ENCODE measurements at places on chromosomes 3 and 15.

DNA sequence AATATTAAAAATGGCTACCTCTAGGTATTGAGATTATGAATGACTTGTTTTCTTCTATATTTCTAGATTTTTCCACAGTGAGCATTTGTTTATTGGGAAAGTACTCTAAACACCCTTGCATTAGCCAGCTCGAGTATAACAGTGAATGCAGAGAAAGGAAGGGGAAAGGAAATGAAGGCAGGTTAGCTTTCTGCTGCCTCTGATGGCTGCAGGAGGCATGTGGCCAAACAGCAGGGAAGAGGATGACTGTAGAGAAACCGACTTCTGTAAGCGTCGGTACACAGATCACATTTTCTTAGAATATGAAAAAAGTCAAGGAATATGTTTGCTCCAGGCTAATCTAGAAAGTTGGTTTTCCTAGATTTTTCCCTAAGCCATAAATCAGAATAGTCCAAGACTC is 19.8 kb downstream of the GNB5 start:
- DNase-seq = no peak

DNA sequence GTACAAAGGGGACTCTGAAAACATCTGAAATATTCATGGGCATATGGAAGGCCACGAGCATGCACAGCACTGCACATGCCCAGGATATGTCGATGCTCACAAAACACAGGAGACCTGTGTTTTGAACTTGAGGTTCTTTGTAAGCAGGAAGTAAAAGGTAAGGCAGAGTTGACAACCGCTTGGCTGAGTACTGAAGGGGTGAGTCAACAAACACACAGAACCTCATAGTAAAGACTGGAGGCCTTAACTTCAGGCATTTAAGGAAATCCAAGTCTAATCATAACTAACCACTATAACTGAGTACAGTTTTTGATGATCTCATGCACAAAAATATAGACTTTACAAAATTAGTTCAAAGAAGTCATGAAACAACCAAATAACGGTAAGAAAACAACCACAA is 80.6 kb downstream of the MYO9A start:
- no peak for DNase-seq

DNA sequence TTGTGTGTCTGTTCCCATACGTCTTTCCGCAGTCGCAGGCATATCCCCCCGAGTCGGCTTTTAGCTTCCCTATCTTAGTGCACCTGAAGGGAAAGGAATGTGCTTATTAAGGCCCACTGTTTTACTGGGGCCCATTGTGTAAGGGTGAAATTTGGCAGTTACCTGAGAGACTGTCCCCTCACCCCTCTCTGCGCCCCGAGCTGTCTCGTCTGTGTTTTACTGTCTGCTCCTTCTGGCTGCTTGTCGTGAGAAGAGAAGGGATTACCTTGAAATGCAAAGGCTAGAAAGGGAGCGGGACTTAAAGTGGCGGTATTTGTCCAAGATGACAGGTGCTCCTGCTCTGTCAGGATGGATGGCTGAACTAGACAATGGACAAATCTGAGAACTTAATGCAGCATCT is 233.0 kb upstream of the POU1F1 start:
- no peak for DNase-seq

- DNase-seq = no peak
Measured at GRCh38 chr15:95556225-95556624, 774.3 kb upstream of the NR2F2 start.

DNA sequence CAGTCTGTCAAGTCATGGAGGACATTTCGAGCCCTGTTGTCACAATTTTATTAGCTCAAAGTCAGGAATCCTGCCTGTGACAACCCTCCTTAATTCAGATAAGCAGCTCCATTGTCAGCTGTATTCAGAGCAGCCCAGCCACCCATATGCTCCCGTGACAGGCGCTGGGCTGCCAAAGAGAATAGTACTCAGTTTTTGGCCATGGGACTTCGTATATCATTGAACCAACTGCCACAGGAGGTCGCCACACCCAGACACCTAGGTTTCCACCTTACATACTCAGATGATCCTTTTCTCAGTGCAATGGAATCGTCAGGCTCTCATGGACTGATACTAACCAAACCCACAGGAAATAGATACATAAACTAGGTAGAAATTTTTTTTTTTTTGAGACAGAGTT is 100.2 kb downstream of the C3orf70 start:
- DNase-seq = no peak

GRCh38 chr15:101025501-101025885 is 106.3 kb downstream of the LRRK1 start:
- DNase-seq = no peak

DNA sequence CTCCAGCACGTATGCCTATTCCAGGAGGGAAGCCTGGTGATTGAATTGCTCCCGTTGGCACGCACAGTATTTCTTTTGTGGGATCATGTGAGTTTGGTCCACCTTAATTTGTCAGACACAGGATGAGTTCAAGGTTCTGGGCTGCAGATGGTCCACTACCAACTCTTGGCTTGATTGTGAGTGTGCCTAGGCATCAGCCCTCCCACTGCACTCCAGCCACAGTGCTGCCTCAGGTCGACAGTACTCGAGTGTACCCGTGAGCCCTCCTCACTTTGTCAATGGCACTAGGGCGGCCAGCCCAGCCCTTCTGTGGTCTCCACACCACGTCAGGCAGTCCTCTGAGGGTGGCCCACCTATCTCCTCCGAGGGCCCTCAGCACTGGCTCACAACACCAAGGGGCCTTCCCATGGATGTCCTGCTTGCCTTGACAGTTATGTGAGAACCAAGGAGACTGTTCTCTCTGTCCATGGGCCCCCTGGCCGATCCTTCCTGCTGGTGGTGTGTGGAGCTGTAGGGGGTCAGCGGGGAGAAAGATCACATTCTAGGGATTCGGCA is 30.2 kb downstream of the CHRD start:
- DNase-seq = no peak

- DNase-seq = no peak
Measured at GRCh38 chr15:64673866-64674265, 101.5 kb downstream of the RBPMS2 start.

GRCh38 chr3:43176666-43177065 is 70.8 kb upstream of the POMGNT2 start:
- no peak for DNase-seq

DNA sequence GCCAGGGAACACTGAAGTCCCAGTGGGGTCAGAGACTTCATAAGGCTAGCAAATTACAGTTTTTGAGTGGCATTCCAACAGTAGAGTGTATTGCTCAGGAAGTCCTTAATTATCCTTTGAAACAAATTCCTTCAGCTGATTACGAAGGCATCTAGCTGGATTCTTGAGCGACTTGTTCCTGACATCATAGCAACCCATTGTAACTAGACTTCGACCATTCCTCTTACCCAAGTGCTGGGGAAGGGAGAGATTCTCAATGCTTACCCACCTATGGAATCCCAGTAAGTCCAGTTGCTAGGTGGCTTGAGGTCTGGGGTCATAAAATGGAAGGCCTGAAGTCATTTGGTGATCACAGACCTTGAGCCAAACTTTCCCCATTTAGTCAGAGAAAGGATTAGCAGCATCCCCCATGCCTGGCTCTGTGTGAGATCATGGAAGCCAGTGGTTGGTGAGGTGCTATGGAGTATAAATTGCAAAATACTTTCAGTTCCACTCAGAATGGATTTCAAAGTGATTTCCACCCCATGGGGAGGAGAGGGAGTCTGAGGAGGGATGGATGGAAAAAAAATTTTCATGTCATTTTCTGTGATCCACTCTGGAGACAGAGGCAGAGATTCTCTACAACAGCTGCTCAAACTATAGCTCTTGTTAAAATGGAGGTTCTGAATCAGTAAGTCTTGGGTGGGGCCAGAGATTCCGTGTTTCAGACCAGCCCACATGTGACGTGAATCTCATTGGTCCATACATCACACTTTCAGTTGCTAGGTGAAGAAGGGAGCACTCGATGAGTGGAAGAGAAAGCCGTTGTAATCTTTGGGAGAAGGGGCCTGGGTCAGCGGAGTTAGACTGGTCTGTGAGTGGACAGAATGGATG is 45.7 kb downstream of the CD86 start:
- DNase-seq = no peak

GRCh38 chr3:133572158-133573053 is 1.1 kb upstream of the CDV3 start:
- DNase-seq = no peak

DNA sequence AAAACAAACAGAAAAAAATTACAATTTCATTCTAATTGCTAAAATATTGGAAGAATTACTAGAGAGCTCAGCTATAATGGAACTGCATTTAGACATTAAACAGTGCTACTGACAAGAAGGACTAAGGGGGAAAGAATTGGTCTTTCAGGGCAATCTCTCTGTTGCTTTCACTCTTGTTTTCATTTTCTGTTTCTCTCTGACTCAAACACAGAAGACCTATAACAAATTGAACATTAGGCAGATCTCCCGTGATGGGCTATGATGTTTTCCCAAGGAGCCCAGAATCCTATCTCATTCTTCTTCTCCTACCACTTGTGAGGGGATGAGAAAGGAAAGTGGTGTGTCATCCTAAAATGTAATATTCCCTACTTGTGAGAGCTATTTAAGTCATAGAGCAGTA is 358.0 kb upstream of the TGFBR2 start:
- DNase-seq = no peak

- no peak for DNase-seq
Measured at GRCh38 chr15:61404567-61404966, 175.5 kb upstream of the RORA start.

DNA sequence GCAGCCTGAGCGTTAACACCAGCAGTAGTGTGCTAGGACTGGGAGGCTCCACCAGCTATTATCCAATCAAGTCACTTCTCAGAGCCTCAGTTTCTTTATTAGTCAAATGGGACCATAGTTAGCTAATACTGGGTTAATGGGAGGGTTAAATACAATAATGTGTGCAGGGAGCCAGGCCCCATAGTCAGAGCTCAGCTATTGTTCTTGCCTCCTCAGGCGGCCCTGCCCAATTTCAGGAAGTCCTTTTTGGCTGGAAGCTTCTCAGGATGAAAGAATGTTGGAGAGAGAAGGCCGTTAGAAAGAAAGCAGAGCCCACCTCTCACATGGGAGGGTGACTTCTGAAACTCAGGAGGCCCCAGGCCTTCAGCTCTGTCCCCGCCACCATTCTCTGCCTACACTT is 39.5 kb upstream of the SMAD6 start:
- no peak for DNase-seq

DNA sequence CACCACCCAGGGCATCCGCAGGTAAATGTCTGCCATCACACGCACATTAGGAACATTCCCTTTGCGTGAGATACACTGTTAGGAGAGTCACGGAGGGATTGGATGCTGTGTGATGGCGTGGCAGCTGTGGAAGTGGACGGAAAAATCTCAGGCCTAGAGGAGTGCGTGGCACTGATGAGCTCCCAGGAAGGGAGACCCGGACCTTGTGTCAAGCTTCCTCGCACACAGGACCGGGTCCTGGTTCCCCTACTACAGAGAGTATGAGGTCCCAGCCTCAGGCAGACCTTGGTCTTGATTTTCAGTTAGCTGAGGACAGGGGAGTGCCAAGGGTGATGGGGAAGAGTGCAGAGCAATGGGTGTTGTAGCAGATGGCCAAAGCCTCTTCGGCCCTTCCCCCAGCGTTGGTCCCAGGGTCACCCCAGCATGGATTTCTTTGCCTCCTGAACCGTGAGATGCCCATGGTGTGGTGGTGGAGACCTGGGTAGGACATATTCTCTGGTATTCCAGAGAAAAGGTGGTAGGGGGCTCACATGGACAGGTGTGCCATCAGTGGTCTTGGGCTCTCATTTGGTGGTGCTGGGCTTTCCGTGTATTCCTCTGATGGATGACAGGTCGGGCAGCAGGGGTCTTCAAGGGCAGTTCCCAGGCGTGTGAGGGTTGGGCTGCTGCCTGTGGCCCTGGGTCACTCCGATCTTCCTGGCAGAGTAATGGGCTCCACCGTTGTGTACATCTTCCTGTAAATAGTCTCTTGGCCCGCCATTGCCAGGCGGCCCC is 105.1 kb downstream of the SNRPN start:
- DNase-seq = no peak

DNA sequence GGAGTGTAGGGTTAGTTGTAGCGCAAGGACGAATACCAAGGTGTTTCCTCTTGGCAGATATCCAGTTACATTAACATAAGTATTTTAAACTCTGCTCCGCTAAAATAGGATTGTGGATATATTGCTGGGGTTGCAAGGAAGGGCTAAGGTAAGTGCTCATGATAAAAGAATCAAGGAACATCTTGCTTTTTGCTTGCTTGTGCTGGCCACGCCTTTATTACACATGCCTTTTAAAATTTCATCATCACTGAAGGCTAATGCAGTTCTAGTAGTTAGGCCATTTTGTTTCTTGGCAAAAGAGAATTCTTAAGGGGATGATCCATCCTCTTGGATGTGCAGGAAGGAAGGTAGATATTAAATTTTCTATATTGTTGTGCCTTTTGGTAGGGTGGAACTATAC is 415.6 kb upstream of the TPM1 start:
- DNase-seq = no peak

- no peak for DNase-seq
Measured at GRCh38 chr15:71252044-71252739, 136.9 kb downstream of the THSD4 start.

- no peak for DNase-seq
Measured at GRCh38 chr15:69823223-69823907, 274.4 kb downstream of the TLE3 start.

GRCh38 chr15:74604983-74605794 is 10.4 kb upstream of the CLK3 start:
- DNase-seq = no peak

GRCh38 chr3:66083096-66083678 is 44.5 kb upstream of the MAGI1 start:
- DNase-seq = no peak

GRCh38 chr3:123798550-123798949 is 85.6 kb downstream of the MYLK start:
- DNase-seq = no peak

GRCh38 chr3:55556619-55557537 is 69.8 kb upstream of the WNT5A start:
- DNase-seq = no peak

GRCh38 chr3:15656342-15656741 is 54.8 kb downstream of the BTD start:
- DNase-seq = no peak

- no peak for DNase-seq
Measured at GRCh38 chr3:172530101-172530561, 6.9 kb upstream of the TNFSF10 start.

GRCh38 chr3:40715551-40715950 is 190.8 kb downstream of the ZNF621 start:
- DNase-seq = no peak

DNA sequence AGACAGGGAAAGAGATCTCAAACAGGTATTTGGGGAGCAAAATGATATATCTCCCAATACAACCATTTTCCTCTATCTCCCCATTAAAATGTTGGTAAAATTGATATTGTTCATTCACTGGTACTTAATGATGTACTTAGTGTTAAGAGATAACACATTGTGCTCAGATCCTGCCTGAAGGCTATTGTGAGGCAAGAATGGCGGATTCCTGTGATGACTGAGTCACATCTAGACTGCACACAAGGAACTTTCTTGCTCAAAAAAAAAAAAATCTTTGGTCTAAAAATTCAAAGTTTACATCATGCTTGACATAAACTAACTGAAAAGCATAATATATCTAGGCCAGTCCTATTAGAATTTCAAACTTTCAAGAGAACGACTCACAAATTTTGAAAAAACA is 171.1 kb upstream of the TTC14 start:
- DNase-seq = no peak

Data from effector CD8-positive, alpha-beta T cell (primary cell).